Epithelial cell of proximal tubule (primary cell): ENCODE measurements at places on chromosomes 11 and 22.

GRCh38 chr11:129277198-129277843 lies 85.2 kb upstream of the ARHGAP32 start:
- DNase-seq: no peak

GRCh38 chr22:46303347-46303965 lies 6.8 kb downstream of the GTSE1 start:
- no peak for DNase-seq

GRCh38 chr11:86673872-86674750 lies 1.7 kb upstream of the ME3 start:
- DNase-seq: no peak

GRCh38 chr11:121767433-121767832 lies 314.7 kb upstream of the SORL1-AS1 start:
- DNase-seq: no peak

DNA sequence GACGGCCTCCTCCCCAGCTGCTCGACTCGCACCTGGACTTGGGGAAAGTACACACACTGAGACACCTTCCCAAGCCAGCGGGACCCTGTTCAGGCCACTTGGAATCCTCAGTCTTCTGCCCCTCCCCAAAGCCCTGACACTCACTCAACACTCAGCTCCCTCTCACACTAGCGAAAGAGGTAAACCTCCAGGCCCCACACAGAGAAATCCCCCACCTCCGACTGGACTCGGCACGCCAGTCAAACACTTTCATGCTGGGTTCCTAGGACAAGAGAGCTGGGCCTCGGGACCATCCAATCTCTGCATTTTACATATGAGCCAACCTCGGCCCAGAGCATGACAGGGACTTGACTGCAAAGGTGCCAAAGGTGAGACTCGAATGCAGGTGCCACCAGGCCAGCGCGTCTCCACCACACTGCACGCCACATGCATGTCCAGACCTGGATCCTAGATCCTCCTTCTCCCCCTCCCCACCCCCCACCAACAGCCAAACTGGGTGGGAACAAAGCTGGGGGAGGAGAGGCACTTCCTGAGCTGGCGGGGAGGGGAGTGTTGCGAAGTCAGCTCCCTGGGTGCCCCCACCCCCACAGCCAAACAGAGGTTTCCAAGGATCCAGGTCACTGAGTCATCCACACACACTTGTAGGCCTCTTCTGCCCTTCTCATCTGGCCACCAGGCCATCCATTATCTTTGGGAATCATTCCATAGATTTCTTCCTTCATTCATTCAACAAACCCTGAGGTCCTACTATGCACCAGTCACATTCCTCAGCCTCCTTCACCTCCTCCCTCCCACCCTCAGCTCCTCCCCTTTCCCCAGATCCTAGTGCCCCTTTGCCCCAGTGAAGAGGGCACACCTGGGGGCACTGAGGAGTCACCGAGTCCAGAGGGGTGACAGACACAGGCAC lies 10.7 kb upstream of the CD5 start:
- DNase-seq: no peak

- no peak for DNase-seq
Observed at GRCh38 chr11:1521382-1522080, 35.0 kb upstream of the MOB2 start.

GRCh38 chr11:24628224-24628776 lies 131.4 kb downstream of the LUZP2 start:
- DNase-seq: no peak

DNA sequence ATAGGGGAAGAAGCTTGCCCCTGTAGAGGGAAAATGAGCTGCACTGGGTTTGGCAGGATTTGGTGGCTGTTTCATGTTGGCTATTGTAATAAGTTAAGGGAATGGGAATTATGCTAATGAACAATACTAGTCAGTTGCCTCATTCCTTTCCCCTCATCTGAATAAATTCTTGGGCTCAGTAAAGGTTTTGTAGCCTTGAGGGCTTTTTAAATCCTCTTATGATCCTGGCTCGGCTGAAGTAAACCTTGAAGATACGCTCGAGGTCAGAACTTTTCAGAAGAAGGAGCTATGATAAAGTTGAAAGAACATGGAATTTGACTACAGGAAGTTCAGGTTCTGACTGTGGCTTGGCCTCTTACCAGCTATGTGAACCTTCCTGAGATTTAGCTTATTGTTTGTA lies 448.7 kb downstream of the RAB38 start:
- peak; percentile 19 for DNase-seq

DNA sequence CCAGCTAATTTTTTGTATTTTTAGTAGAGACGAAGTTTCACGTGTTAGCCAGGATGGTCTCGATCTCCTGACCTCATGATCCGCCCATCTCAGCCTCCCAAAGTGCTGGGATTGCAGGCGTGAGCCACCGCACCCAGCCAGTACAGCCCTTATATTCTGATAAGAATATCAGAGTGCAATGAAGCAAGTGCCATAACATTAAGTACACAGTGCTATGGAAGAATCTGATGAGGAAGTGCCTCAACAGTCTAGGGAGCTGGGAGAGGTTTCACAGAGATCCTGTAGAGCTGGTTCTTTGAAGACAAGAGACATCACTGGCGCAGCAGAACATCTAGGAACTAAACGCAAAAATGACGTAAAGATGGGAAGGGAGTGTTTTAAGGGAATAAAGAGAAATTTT lies 2.1 kb downstream of the RTCB start:
- DNase-seq: no peak

- no peak for DNase-seq
Observed at GRCh38 chr22:37256075-37256726, 12.1 kb upstream of the RAC2 start.

DNA sequence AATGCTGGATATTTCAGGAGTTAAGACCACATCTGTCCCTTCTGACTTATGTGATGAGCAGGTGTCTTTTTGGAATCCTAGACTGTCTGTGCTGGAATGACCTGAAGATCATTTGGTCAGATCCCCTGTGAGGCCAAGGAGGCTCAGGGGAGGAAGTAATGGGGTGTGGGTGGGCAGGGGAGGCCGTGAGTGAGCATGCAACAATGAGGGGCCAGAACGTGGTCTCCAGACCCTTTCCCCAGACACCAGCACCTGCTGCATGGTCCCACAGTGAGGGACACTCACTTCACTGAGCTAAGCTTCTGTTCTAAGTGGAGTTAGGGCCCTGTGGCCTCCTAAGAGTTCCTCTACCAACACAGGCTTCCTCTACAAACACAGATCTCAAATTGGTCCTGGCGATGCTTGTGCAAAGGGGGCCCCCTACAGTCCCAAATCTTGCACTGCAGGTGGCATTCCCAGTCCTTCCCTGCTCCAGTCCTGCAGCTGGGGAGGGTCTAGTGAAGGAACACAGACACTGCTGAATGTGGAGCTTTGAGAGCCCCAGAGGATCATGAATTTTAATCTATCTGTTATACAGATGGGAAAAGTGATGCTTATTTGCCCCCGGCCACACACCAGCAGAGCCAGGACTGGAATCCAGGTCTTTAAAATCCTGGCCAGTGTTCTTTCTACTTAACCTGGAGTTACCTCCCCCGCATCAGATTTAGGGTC lies 7.4 kb downstream of the USP2 start:
- no peak for DNase-seq

DNA sequence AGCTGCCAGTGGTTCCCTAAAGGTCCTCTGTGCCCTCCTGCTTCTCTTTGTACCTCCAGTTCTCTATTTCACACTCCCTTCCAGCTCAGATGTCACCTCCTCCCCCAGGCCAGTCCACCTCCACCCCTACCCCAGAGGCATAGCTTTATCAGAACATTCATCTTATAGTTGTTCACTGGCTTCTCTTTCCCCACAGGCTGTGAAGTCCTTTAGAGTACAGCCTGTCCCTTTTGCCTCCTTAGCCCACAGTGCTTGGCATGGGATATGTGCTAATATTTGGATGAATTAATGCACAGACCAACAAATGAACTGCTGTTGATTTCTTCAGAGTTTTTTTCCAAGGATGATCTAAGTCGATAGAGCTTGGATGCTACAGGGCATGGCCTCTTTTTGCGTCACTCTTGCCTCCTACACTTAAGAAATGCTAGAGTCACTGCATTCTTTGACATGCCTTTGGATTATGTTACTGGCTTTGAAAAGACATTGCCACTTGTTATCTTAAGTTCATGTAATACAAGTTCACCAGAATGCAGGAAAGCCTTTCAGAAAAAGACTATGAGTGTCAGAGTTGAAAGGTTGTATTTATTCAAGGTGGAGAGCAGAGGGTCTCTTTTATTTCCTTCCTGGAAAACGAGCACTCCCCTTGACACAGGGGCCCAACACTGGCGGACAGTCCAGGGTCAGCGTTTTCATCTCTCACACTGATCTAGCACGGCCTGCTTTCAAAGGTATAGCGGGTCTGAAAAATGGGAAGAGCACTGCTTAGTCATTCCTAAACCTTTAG lies 75.7 kb downstream of the PISD start:
- DNase-seq: no peak

DNA sequence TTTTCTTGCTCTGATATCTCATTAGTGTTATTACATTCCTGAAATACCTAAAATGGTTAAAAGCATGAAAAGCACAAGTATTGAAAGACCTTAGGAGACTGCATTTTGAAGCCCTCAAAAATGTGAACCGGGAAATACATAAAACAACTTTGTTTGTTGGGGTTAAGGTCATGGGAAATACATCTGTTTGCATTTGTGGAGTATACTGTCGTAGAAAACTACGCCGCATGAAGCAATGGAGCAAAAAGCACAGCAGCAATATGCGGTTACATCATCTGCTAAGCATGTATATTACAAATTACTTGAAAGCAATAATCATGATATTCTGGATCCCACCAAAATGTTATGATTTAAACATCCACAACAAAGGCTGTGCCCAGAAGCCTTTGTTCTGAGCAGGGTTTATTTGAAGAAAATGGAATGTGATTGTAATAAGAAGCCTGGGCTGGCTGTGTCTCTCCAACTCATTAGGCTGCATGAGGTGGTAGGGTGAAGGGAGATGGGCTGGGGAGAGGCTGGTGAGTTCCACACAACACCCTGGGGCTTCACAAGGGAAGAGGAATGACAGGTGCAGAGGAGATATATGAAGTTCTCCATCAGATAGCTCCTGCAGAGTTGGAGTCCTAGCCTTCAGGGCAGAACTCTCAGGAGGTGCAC lies 64.7 kb upstream of the LIN7C start:
- DNase-seq: no peak

DNA sequence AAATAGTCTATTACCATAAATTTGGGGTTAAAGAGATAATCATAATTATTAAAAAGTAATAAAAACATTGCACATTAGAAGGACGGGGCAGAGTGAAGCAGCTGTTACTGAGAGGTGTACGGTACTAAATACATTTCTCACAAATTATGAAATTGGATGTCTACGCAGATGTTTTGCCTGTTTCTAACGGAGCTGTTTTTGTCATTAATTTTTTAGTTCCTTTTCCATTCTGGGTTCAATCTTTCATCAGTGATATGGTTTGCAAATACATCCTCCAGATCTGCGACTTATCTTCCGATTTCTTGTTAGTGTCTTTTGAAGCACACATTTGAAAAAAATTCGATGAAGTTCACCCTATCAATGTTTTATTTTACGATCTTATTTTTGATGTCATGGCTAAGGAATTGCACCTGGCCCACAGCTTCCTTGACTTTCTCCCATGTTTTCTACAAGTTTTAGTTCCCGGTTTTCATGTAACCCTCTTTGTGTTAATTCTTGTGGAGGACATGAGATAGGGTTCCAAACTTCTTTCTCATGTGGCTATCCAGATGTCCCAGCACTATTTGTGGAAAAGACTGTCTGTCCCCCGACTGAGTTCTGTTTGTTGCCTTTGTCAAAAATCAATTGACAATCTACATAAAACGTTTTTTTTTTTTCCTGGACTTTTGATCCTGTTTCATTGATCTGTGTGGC lies 21.3 kb upstream of the KRTAP5-6 start:
- no peak for DNase-seq
